Astrocyte (in vitro differentiated cells and primary cell): ENCODE measurements at places on chromosomes 6 and 20. TPM values are rescaled to one million over a fixed set of nuclear protein-coding genes. Genes with fewer than 3 reads are reported as not detected.

Gene PTCHD4
- 11.4 and 12.4 TPM in 2 replicates for total RNA-seq

GRCh38 chr6:105902401-105903031, 183.6 kb upstream of the PRDM1 start:
- DNase-seq = peak; percentile 58

- DNase-seq = no peak
These were observed 83.6 kb downstream of the CEP57L1 start for GRCh38 chr6:109178921-109179320.

- no peak for DNase-seq
These were observed 117.5 kb downstream of the CEBPB start for GRCh38 chr20:50308166-50308512.

Gene MATN4
- 0.19 and 0.20 TPM in 2 replicates for total RNA-seq

GRCh38 chr20:63497138-63497945, 1.5 kb downstream of the EEF1A2 start:
- no peak for DNase-seq

Gene POU5F1
- 5.4 and 6.3 TPM in 2 replicates for total RNA-seq

Gene ADGB
- total RNA-seq = not detected in 2 replicates

Gene KIF25
- not detected in 2 replicates for total RNA-seq

GRCh38 chr6:135310291-135310690, 129.2 kb downstream of the MYB start:
- no peak for DNase-seq

Gene INSM1
- total RNA-seq = 0.09 TPM in 1 of 2 replicates, not detected in the other

Gene DNAH8
- total RNA-seq = not detected in 2 replicates

Gene MEI4
- 0.54 and 0.58 TPM in 2 replicates for total RNA-seq

GRCh38 chr6:10451828-10452509, 37.1 kb upstream of the TFAP2A start:
- peak; percentile 90 for DNase-seq

Gene C20orf202
- not detected in 2 replicates for total RNA-seq

Gene MAP7
- total RNA-seq = 2.8 and 3.3 TPM in 2 replicates

DNA sequence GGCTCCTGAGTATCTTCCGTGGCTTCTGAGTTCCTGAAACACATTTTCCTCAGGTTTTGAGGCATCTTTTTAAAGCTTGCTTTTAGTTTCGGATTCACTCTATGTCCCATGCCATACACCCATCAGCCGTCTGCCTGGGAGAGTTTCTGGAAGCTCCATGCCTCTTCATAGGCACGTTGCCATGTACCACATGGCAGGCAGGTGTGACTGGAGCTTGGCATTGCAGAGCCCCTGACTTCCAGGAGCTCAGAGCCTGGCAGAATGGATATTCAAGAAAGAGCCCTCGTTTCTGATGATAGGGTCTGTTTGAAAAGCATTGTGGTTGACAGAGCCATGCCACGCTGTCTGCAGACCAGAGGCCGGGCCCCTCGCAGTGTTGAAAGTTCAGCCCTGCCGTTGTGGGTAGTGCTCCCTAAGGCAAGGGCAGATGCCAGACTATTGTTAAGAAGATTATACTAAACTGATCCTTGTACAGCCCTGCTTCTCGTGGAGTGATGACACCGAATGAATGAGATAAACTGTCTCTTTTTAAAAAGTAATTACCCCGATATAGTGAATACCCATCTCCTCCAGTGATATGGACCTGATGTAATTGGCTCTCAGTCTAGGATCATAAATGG, 100.0 kb downstream of the RPP40 start:
- no peak for DNase-seq

GRCh38 chr6:167995731-167996151, 1.7 kb upstream of the KIF25 start:
- no peak for DNase-seq

- peak; percentile 98 for DNase-seq
These were observed 23.6 kb downstream of the BCL2L1 start for GRCh38 chr20:31698803-31699718.

DNA sequence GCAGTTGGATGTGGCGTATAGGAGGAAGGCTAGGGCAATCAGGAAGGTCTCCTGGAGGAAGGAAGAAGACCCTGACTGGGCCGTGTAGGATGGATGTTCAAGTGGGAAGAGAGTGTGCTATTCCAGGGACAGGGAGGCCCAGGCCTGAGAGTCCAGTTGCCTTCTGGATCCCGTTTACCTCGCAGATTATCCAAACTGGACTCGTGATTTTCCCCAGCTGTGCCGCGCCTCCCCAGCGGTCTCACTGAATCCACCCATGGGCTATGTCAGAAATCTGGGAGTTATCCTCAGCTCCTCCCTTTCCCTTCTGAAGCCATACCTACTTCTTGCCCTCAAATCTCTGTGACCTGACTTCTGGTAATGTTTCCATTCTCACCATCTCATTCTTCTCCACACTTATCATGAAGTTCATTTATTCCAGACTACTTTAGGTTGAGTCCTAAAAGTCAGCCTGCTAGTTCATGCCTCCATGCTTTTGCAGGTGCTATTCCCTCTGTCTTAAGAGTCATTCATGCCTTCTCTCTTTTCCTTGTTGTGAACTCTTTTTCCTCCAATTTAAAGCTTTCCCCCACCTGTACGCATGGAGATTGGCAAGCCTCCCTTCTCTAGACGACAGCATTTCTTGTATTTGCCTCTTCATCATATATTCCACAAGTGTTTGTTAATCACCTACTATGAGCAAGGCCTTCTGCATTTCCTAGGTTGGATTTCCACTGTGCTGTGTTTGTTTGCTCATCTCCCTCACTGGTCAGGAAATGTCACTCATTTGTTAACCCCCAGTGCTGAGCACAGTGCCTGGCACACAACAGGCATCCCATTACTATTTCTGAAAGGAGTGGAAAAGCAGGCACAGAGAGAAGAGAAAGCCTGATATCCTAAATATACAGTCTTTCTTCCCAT, 2.7 kb downstream of the SDCBP2 start:
- no peak for DNase-seq

DNA sequence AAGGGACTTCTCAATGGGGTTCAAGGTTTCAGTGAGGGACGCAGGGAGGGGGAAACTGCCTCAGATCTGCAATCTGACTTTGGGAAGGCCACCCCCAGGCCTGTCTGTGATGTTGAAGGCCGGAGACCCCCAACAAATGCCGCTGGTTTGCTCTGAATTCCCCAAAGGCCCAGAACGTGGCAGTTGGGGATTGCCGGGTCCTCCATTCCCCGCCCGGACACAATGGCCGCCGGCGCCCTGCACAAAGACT, 326 bp upstream of the BCL2L1 start:
- DNase-seq = no peak

- DNase-seq = no peak
These were observed 18.1 kb downstream of the ENPP1 start for GRCh38 chr6:131825946-131826345.

GRCh38 chr6:165660857-165661663, 2.0 kb downstream of the PDE10A start:
- no peak for DNase-seq

- DNase-seq = peak; percentile 46
These were observed 262.3 kb upstream of the PLN start for GRCh38 chr6:118285791-118286190.

GRCh38 chr6:89430201-89430962, 2.6 kb upstream of the ANKRD6 start:
- peak; percentile 52 for DNase-seq

DNA sequence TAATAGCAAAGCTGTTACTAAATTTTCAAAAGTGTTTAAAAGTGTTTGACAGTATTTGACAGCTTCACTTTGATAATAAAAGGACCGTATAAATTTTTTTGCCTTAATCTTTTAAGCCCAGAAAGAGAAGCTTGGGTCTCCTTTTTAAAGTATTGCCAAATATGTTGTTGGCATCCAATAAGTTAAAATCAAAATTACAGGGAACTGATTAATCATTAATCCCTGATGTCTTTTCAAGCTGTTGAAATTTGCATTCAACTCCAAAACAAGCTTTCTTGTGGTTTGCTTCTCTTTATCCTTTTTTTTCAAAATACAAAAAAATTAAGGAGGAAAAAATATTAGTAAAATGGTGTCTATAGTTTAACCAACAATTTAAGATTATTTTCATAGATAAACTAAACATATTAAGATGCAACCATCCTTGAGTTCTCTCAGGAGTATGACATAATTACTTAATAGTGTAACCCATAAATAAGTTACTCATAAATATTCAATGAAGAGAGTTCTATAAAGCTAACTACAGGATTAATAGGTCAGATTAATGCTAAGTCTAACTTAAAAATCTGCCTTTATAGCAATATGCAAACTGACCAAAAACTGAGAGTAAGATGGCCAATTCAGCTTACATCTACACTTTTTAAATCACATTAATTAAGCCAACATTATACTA, 27.0 kb upstream of the CALHM6 start:
- no peak for DNase-seq

Gene OGFR
- 93.4 and 96.5 TPM in 2 replicates for total RNA-seq

Gene NNAT
- 3.1 and 3.6 TPM in 2 replicates for total RNA-seq

GRCh38 chr20:39823224-39823623, 861.1 kb downstream of the DHX35 start:
- peak; percentile 96 for DNase-seq

Gene POPDC3
- total RNA-seq = 8.6 and 9.1 TPM in 2 replicates

DNA sequence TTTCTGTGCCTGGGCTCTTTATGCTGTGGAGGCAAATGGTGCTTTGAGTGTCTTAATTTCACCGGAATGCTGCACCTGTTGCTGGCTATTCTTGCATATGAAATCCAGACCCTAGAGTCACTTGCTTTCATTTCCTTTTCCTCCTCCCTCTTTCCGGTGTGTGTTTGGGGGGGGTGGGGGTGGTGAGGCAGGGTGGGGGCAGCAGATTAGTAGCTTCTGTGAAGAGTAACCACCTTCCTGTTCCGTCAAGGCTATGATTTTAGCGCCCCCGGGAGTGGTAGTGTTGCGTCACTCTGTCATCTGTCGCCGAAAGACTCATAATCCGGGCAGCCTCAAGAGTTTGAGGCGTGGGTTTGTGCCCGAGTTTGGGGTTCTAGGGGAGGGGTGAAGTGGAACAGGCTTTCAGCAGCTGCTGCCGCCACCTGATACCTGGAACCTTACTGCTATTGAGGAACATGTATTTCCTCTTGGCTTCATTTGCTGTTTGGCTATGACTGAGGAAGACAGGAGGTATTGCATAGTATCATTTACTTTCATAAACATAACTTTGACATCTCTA, 49.1 kb downstream of the UTRN start:
- DNase-seq = no peak

DNA sequence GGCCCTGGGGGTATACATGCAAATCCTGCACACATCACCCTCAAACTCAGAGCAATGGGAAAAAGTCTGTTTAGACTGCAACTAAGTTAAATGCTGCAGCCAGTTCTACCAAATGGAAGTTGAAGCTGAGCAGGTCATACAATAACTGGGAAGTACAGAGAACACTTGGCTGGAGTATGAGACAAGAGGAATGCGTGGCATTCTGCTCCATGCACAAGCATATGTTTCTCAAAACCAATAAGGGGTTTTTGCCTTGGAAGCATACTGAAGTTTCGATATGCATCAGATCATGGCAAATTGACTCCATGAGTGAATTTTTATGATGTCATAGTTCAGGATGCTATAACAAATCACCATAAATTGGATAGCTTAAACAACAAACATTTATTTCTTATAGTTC, 193.8 kb downstream of the COL12A1 start:
- peak; percentile 12 for DNase-seq

DNA sequence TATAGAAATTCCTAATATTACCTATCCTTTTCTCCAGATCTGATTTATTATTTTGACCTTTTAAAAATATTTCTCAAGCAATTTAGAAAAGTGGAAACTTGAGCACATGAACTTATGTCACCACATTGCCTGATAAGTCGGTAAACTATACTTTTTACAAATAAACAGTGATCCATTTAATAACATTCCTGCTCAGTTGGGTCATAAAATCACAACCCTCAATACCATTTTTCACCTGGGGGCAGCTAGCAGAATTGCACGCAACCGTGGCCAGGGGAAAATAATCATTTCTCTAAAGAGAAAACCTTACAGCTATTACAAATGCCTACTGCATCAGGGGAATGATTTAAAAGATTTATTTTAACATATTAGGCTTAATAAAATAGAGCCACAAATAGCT, 614.5 kb downstream of the PHF3 start:
- no peak for DNase-seq

DNA sequence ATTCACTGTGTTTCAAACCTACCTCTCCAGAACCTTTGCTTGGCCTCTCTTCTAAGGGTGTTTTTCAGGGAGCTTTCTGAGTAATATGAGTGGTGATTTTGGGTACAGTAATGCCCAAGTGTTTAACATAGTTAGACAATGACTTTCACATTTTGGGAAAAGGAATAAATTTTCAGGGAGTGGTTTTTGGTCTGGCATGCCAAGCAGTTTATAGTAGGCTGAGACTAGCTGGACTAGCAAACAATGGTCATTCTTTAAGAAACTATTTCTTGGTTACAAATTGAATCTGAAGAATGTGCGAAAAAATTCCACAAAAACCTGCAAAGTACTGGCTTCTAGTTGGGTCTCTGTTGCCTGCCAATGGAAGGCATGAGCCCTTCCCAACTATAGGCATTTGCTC, 15.4 kb downstream of the FNDC1 start:
- DNase-seq = peak; percentile 93

- DNase-seq = no peak
These were observed 92.8 kb upstream of the EEF1E1 start for GRCh38 chr6:8195040-8195713.

DNA sequence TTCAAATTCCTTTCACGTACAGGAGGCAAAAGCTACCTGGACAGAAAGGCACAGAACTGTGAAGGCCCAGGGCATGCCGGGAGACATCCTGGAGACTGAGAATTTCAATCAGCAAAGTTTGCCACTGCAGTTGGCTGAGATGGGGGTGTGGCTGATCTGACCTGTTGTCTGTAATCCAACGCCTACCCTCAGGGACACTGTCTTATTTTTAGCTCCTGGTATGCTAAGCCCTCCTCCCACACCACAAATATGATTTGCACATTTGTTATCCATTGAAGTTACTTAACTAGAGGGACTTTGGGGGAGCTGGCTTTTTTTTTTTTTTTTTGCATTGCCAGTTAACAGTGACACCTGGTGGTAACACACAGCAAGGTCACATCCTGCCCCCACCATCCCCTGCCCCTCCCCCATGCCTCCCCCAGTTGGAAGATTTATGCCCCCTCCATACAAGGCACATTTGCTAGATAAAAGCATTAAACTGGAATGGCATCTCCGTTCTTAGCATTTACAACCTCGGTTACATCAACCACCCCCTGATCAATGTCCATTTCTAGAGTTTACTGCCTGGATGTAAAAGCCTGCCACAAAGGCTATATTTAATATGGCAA, 40.4 kb downstream of the TTI1 start:
- DNase-seq = peak; percentile 86

GRCh38 chr6:129646642-129647041, 63.3 kb downstream of the ARHGAP18 start:
- no peak for DNase-seq

Gene DEFB116
- not detected in 2 replicates for total RNA-seq

- peak; percentile 22 for DNase-seq
These were observed 37.6 kb downstream of the RRBP1 start for GRCh38 chr20:17644451-17644850.

Gene PAK1IP1
- total RNA-seq = 20.1 and 21.9 TPM in 2 replicates
